Activated CD8-positive, alpha-beta T cell treated with anti-CD3 and anti-CD28 coated beads for 36 hours (primary cell): ENCODE measurements at places on chromosomes 5 and 9.

- no peak for DNase-seq
Observed at GRCh38 chr5:58087123-58087522, 372.8 kb downstream of the PLK2 start.

- DNase-seq: no peak
Observed at GRCh38 chr9:88266416-88266815, 121.8 kb upstream of the SPIN1 start.

DNA sequence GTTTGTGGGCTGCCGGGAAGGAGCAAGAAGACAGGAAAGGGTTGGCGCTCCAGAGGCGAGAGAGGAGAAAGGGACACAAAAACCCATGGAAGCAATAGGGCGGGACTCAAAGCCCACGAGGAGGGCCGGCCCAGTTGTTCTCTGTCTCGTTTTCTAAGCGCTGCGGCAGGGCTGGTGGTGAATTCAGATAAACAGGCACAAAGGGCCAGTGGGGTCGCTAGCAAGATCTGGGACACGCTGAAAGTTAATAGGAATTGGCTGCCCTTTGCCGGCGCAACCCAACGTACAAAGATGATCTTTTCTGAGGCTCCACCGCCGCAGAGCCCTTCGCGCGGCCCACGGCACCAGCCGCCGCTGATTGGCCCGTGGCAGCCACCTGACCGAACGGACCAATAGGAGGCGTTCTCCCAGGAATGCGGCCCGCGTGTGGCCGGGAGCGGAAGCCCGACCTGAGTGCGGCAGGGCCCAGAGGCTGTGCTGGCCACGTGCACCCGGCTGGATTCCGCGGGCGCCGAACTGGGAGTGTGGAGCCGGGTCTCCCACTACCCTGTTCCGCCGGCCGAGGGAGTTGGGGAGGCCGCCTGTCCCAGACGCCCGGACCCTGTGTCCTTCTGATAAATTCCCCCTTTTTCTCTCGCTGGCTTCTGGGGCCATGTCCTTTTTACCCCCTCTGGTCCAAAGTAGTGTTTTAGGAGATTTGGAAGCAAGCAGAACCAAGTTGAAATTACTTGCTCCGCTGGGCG, 16.8 kb upstream of the NSD1 start:
- DNase-seq: peak; percentile 90

GRCh38 chr9:107460153-107461023, 29.2 kb downstream of the KLF4 start:
- DNase-seq: no peak

GRCh38 chr5:40037713-40038112, 612.9 kb upstream of the DAB2 start:
- DNase-seq: no peak

DNA sequence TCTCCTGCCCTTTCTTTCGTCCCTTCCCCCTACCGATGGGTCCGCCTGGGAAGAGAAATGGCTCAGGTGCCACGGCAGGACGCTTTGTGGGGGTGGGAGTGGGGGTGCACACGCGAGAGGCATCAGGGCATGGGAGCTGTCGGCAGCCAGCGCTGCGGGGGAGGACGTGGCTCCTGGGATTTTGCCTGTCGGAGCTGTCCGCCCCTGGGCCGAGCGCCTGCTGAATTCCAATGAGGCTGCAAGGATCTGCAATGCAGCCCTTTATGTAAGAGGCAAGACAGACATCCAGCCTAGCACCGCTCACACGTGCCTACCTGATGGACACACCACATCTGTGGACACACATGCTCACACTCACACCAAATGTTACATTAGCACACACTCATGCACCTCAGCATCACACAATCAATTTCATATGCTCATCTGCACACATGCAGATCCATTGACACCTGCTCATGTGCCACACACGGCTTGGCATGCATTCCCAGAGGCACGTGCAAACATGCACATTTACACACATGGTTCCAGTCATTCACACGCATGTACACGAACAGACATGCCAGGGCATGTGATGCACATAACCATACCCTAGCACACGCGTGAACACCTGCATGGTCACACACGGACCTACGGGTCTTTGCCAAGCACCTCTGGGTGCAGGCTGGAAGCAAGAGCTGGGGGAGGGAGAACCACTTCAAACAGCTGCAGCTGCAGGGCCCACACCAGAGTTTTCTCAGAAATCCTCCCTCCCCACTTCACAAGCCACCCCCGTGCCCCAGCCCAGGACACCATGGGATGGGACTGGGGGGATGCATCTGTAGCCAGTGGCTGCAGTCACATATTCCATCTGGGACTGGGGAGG, 1.4 kb downstream of the GRIN1 start:
- no peak for DNase-seq

DNA sequence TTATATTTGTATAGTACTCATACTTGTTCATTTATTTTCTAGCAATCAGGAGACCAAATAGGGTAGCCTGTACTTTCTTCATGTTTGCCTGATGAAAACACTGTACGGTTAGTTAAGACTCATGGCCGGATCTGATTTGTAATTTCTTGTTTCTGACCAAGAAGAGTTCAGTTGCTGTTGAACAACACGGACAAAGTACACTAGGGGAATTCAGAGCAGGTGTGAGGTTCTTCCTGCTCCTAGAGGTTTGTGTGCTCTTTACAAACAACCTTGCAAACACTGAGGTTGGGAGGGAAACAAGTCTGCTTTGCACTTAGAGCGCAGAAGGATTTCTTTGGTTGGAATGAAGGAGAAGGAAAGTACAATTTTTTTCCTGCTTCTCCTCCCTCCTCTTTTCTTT, 69.7 kb downstream of the TRIO start:
- no peak for DNase-seq

DNA sequence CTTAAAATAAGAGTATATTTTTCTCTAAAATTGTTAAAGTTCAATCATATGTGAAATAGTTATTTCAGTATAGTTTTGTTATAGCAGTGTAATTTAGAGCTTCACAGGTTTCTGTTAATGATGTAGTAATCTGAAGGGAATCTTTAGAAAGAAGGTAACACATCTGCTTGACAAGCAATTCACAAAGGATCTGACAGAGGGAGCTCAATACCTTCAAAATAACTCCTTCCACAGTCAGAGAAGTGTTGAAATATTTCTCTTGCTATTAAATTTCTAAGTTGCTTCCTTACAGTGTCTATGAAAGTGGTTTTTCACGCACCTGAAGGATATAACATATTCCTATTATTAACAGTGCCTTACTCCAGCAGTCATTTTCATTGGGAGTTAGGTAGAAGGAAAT, 44.9 kb downstream of the SLC25A51 start:
- no peak for DNase-seq

DNA sequence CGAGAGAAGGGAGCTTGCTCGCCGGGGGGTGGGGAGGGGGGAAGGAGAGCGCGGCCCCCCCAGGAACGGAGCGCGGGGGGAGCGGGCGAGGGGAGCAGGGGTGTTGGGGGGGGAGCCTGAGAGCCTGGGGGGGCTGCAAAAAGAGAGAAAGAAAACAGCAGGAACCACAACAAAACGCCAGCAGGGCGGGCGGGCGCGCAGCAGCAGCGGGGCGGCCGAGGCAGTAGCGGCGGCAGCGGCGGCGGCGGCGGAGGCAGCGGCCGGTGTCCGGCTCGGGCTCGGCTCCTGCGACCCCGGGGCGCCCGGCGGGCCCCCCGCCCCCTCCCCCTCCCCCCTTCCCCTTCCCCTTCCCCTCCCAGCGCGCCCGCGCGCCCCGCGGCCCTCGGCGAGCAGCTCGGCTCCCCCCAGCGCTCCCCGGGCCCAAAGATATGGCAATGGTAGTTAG, 1.6 kb downstream of the NR2F1 start:
- DNase-seq: no peak

DNA sequence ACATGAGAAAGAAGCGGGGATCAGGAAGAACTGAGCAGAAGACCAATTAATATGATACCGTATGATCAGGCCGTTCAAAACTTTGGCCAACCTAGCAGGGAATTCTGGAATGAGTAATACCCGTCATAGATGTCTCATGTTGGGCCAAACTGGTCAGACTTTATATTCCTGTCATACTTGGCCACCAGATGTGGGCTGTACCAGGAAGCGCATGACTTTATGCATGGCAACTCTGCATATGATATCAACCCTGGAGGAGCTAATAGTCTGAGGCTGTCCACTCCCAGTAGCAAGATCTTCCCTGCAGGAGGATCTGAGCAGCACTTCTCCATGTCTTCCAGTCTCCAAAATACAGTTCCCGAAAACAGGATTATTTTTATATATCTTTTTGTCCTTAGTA, 68.5 kb upstream of the NAA35 start:
- DNase-seq: no peak

DNA sequence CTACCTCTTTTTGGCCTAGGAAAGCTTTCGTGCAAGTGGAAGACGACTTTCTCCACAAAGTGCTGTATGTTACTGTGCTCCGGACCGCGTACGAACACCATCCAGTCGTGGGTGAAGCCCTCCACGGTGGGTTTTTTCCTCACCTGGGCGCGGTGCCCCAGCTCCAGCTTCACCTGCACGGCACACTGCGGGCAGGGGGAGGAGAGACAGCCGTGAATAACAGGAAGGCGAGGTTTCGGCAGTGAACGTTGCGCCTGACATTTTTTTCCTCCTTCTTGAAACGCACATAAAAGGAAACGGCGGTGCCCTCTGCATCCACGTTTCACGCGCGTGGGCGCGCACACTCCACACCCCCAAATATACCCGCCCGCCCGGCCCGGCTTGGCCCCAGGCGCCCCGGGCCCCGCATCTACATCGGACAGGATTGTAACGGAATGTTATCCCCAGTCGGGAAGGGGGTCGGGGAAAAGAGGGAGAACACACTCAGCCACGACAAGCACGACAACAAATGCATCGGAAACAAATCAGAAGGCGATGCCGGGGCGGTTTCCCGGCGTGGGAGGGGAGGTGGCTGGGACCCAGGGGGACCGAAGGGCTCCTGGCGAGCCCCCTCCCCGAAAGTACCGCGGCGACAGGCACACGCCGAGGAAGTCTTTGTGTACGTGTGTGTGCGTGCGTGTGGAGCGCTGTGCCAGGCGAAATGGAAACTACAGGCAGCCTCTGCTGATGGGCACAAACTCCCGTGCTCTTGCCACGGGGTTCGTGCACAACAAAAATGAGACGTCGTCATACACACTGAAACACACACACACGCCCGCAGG, 1.4 kb downstream of the MLLT3 start:
- DNase-seq: peak; percentile 74
